ENCODE measurements at places on chromosomes 11 and 22.
A peak's percentile ranks its signal among the peaks of the same experiment; 100 is the strongest.

GRCh38 chr11:73478737-73479347 lies 102.6 kb downstream of the RELT start:
- no peak for DNase-seq

DNA sequence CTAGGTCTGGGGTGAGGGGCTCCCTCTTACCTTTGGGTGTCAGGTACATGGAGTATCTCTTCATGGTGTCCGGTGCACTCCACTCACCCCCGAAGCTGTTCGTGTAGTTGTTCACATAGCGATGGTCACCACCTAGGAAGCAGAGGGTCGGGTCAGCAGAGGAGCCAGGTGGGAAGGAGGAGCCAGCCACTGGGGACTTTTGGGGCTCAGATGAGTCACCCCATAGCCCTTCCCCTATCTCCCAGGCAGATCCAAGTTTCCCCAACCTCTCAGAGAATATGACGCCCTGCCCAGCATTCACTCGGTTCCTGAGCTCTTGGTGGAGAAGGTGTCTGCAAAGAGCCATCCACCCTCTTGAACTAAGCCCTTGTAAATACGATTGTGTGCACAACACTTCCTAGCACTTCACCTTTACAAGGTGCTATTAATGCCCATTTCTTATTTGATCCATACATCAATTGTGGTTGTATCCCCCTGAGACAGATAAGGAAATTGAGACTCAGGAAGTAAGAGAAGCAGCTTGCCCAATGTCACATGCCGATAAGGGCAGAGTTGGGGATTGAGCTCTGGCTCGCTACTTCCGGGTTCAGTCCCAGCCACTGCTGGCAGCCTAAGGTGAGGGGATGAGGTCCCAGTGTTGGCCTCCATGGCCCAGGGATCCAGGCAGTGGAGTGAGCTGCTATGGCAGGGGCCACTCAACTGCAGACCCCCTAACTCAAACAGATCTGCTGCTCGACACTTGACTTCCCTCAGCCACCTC lies 14.8 kb downstream of the TRIM29 start:
- no peak for DNase-seq

DNA sequence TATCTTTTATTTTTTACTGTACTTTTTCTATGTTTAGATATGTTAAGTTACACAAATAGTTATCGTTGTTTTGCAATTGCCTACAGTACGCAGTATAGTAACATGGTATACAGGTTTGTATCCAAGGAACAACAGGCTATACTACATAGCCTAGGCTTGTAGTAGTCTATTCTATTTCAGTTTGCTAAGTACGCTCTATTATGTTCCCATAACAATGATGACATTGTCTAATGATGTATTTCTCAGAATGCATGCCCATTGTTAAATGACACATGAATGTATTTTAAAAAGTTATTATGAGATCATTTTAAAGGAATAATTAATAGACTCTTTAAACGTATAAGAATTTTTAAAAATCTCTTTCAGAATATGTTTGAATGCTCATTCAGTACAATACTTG lies 696.7 kb upstream of the CCDC90B start:
- no peak for DNase-seq

GRCh38 chr11:115167456-115167855 lies 336.8 kb downstream of the CADM1 start:
- no peak for DNase-seq

- no peak for DNase-seq
Observed at GRCh38 chr11:78351979-78352841, 65.4 kb downstream of the GAB2 start.

- DNase-seq, result no peak
Observed at GRCh38 chr11:86160541-86161149, 83.9 kb upstream of the EED start.

GRCh38 chr11:30936491-30936890 lies 350.3 kb upstream of the MPPED2 start:
- DNase-seq, result no peak

- peak; percentile 40 for DNase-seq
Observed at GRCh38 chr11:43830928-43831440, 49.6 kb upstream of the ALKBH3 start.

- DNase-seq, result no peak
Observed at GRCh38 chr11:64092761-64093136, 57.0 kb downstream of the FLRT1 start.

Data from GOT3 (cell line).